ENCODE measurements at places on chromosomes 3 and 15.

DNA sequence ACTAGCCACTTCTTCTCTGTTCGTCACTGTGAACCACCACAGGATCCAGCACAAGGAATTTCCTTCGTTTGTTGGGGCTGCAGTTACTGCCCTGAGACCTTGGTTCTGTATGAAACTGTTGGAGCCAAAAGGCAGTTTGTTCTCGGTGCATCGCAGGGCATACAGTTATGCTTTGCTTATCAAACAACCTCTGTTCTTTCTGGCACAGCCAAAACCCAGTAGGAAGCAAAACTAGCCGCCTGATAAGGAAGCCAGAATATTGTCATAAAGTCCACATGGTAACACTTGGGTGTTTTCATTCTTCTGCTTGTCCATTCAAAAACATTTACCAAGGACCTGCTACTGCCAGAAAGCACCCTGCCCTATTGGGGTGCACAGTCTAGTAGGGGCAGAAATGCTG lies 116.1 kb downstream of the RAB11A start:
- H3K4me3 ChIP-seq, result no peak overlapping the region
- no peaks in the 10 kb centered on the region for H3K36me3 ChIP-seq
- DNase-seq, result no peak
- no peak overlapping the region for H3K27ac ChIP-seq

- no peak for DNase-seq
- H3K36me3 ChIP-seq, result no peaks in the 10 kb centered on the region
- H3K4me1 ChIP-seq, result no peaks in the 10 kb centered on the region
Observed at GRCh38 chr15:72559781-72560180, 85.7 kb downstream of the ARIH1 start.

GRCh38 chr15:59622289-59622688 lies 10.7 kb downstream of the GCNT3 start:
- no peak overlapping the region for H3K27ac ChIP-seq
- no peaks in the 10 kb centered on the region for H3K27me3 ChIP-seq
- no peak for DNase-seq

DNA sequence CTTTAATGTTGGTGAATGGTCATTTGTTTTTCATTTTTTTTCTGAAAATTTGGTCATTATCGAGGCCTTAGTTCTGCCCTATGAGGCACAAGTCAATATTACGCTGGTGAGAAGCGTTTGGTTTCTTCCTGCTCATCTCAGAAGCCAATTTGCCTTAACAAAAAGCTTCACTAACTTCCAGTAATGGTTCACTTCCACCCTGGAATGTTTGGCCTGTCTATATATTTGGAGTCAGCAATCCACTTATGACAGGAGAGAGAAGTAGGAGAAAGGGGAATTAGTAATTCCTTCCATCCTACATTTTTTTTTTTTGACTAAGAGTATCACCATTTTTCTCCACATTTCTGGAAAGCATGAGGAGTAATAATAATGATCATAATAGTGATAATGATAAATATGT lies 124.4 kb downstream of the DIPK2A start:
- H3K27me3 ChIP-seq, result no peaks in the 10 kb centered on the region
- H3K4me1 ChIP-seq, result no peaks in the 10 kb centered on the region
- no peaks in the 10 kb centered on the region for H3K36me3 ChIP-seq
- no peak for DNase-seq

DNA sequence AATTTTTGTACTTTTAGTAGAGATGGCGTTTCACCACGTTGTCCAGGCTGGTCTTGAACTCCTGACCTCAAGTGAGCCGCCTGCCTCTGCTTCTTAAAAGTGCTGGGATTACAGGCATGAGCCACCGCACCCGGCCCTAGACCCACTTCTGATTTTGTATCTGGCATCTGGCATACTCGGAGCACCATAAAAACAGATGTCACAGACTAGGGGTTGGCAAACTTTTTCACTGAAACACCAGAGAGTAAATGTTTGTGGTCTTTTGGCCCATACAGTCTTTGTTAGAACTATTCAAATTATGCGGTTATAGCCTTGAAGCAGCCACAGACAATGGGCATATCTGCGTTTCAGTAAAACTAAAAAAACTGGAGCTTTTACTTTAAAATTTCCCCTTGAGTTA lies 110.7 kb downstream of the TJP1 start:
- H3K4me3 ChIP-seq, result no peak overlapping the region
- no peak for DNase-seq
- H3K36me3 ChIP-seq, result peaks cover 7% of the 10 kb centered on the region
- no peaks in the 10 kb centered on the region for H3K27me3 ChIP-seq
- no peak overlapping the region for H3K27ac ChIP-seq

- no peak for DNase-seq
- no peaks in the 10 kb centered on the region for H3K36me3 ChIP-seq
- no peak overlapping the region for H3K4me3 ChIP-seq
- no peaks in the 10 kb centered on the region for H3K4me1 ChIP-seq
- no peaks in the 10 kb centered on the region for H3K27me3 ChIP-seq
Observed at GRCh38 chr3:155861476-155862183, 7.4 kb upstream of the SLC33A1 start.

- H3K4me3 ChIP-seq, result no peak overlapping the region
- H3K4me1 ChIP-seq, result no peaks in the 10 kb centered on the region
Observed at GRCh38 chr3:140559546-140559945, 118.3 kb upstream of the TRIM42 start.

GRCh38 chr3:24191801-24192403 lies 246.8 kb downstream of the NR1D2 start:
- no peaks in the 10 kb centered on the region for H3K36me3 ChIP-seq
- H3K4me1 ChIP-seq, result no peaks in the 10 kb centered on the region
- no peak for DNase-seq
- no peak overlapping the region for H3K4me3 ChIP-seq
- H3K27me3 ChIP-seq, result no peaks in the 10 kb centered on the region

GRCh38 chr15:35723120-35723847 lies 177.3 kb upstream of the DPH6 start:
- H3K4me1 ChIP-seq, result no peaks in the 10 kb centered on the region
- H3K4me3 ChIP-seq, result no peak overlapping the region
- H3K36me3 ChIP-seq, result no peaks in the 10 kb centered on the region
- no peak overlapping the region for H3K27ac ChIP-seq
- no peaks in the 10 kb centered on the region for H3K27me3 ChIP-seq

DNA sequence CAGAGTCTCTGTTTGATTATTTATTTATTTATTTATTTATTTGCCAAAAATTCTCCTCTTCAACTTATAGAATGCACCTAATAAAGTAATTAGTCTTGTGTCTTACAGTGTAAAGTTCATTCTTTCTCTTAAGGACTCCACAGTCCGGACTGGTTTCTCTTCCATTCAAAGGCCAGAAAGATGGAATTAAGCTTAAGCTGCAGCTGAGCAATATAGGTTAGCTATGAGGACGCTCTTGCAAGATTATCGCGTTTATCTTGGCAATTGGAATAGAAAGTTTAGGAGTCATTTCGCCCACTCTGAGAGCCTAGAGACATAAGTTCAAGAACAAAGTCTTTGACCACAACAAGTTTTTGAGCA lies 15.0 kb downstream of the TAGLN3 start:
- no peak overlapping the region for H3K27ac ChIP-seq
- H3K4me1 ChIP-seq, result no peaks in the 10 kb centered on the region
- H3K36me3 ChIP-seq, result no peaks in the 10 kb centered on the region
- H3K4me3 ChIP-seq, result no peak overlapping the region
- DNase-seq, result no peak

DNA sequence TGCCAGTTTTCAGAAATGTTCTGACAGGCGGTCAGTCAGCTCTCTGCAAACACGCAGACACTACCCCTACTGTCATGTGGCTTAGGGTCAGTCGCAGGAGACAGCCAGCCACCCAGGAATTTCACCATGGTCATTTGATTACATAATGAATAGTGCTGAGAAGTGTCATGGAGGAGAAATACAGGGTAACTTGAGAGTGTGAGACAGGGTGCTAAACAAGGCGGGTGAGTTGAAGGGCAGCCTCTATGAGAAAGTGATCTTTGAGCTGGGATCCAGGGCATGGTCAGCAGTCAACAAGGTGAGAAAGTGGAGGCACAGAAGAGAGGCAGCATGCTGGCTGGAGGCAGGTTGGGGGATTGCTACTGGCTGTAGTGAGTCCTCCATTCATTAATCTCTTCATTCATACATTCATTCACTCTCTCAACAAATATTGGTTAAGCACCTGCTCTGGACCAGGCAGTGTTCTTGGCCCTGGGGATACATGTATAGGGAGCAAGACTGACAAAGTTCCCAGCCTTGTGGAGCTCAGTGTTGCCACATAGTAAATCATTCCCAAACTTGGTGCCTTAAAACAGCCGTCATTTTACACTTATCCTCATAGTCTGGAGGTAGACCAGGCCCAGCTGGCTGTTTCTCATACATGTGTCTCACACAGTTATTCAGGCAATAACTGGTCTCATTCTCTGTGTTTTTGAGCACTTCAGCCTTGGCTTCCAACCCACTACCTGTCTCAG lies 14.8 kb downstream of the PXYLP1 start:
- H3K4me3 ChIP-seq, result no peak overlapping the region
- no peak overlapping the region for H3K27ac ChIP-seq
- no peaks in the 10 kb centered on the region for H3K4me1 ChIP-seq
- H3K27me3 ChIP-seq, result no peaks in the 10 kb centered on the region
- DNase-seq, result no peak
